ENCODE measurements at places on chromosomes 13 and 19. TPM values are rescaled to one million over a fixed set of nuclear protein-coding genes. Genes with fewer than 3 reads are reported as not detected.

The NLRP4 gene
- total RNA-seq, result not detected

- no peak overlapping the region for H3K27ac ChIP-seq
- peaks cover 7% of the 10 kb centered on the region for H3K27me3 ChIP-seq
- DNase-seq, result no peak
- H3K4me3 ChIP-seq, result no peak overlapping the region
- no peaks in the 10 kb centered on the region for H3K36me3 ChIP-seq
These were observed 83.9 kb downstream of the GNG7 start for GRCh38 chr19:2618611-2619010.

DNA sequence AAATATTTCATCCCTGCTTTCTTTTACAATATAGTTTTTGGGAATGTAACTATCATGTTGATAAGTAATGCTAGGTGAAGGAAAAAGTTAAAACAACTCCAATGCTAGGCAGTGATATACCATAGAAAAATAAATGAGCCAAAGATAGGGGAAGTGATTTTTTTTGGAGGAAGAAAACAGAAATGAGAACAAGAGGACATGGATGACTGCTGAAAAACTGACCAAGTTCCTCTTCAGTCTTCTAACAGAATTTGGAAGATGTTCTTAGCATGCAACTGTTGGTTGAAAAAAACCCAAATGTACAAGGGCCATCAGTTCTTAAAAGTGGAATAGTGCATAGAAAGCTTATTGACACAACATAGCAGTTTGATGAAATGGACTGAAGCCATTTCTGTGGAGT, 262.5 kb upstream of the STARD13 start:
- DNase-seq, result no peak
- H3K4me3 ChIP-seq, result no peak overlapping the region
- H3K27ac ChIP-seq, result no peak overlapping the region
- peaks cover 20% of the 10 kb centered on the region for H3K4me1 ChIP-seq
- peaks cover 4% of the 10 kb centered on the region for H3K36me3 ChIP-seq

GRCh38 chr19:45391346-45391745, 13.5 kb downstream of the PPP1R13L start:
- no peaks in the 10 kb centered on the region for H3K4me1 ChIP-seq
- no peak for DNase-seq

GRCh38 chr13:26602783-26603182, 45.3 kb downstream of the WASF3 start:
- H3K4me3 ChIP-seq, result no peak overlapping the region
- peaks cover 65% of the 10 kb centered on the region for H3K4me1 ChIP-seq
- peaks cover 6% of the 10 kb centered on the region for H3K36me3 ChIP-seq
- no peak overlapping the region for H3K27ac ChIP-seq
- DNase-seq, result no peak

GRCh38 chr13:37068962-37069361, 9.5 kb upstream of the SUPT20H start:
- H3K4me1 ChIP-seq, result peaks cover 2% of the 10 kb centered on the region
- no peak overlapping the region for H3K27ac ChIP-seq
- H3K4me3 ChIP-seq, result no peak overlapping the region
- DNase-seq, result no peak
- H3K27me3 ChIP-seq, result no peaks in the 10 kb centered on the region
- H3K36me3 ChIP-seq, result no peaks in the 10 kb centered on the region

- H3K27me3 ChIP-seq, result peaks cover 26% of the 10 kb centered on the region
- peak within 1 kb of the TSS; percentile 84 for H3K4me3 ChIP-seq
- peak within 1 kb of the TSS; percentile 92 for H3K27ac ChIP-seq
These were observed at the start of gene FXYD1 for GRCh38 chr19:35138305-35138892. TSS of gene FXYD1 (plus strand) at chr19:35138824. CDS start at chr19:35140080, 1,256 bp downstream.

All from neural crest cell (in vitro differentiated cells).